ENCODE measurements at places on chromosomes 11 and 22.

DNA sequence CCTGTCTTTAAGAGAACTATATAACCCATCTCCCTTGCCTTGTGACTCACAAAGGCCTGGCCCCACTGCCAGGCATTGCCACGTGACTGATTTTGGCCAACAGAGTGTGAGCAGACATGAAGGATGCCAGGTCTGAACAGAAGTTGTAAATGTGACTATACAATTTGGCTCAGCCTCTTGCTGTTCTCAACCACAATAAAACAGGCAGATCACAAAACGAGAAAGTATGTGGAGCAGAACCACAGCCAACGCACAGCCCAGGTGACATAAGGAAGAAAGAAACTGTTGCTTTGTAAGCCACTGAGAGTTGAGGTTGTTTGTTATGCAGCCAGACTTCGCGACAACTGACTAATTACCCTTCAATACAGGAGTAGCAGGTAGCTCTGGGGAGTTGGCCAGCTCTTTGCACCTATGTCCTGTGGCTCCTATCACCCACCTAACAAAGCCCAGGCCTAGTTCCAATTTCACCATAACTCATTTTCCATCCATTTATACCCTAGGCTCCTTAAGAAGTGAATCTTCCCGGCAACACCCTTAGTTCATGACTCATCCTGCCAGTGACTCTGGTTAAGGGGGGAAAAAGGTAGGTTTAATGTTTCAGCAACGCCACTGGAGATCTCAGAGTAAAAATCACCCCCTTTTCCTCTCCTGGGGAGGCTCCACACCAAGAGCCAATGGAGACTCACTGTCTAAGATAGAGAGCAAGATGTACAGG lies 53.7 kb downstream of the GALNT18 start:
- H3K36me3 ChIP-seq, result no peaks in the 10 kb centered on the region
- no peak for DNase-seq
- H3K27ac ChIP-seq, result no peak overlapping the region
- H3K27me3 ChIP-seq, result no peaks in the 10 kb centered on the region
- no peaks in the 10 kb centered on the region for H3K4me1 ChIP-seq

DNA sequence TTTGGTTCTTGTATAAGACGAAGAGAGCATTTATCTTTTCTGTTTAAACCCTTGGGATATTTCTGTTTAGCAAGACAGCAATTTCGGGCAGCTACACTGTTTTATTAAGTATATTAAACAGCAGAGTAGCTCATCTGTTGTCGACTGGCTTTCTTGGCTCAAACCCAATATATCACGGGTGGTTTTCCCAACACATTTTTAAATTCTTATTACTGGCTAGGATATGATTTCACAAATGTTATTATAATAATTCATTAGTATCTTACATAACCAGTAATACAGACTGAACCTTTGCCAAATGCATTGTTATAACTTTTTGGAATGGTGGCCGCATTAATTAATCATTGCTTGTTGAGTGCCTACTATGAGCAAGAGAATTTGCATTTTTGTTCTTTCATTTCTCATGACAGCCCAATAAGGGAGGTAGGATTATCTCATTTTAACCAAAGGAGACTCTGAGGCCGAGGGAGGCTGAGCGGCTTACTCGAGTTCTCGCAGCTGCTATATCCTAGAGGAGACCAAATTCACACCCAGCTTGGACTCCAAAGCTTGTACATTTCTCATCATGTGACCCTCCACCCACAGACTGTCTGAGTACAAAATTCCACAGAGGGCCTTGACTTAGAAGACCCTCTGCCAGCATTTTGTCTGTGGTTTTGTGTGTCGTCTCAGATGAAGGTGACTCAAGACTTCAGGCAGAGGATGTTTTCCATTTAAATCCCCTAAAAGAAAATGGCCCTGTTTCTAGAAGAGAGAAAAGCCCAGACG lies 304.9 kb downstream of the NTM start:
- H3K27ac ChIP-seq, result no peak overlapping the region
- no peak for DNase-seq
- no peaks in the 10 kb centered on the region for H3K27me3 ChIP-seq
- no peaks in the 10 kb centered on the region for H3K36me3 ChIP-seq
- H3K4me1 ChIP-seq, result no peaks in the 10 kb centered on the region

DNA sequence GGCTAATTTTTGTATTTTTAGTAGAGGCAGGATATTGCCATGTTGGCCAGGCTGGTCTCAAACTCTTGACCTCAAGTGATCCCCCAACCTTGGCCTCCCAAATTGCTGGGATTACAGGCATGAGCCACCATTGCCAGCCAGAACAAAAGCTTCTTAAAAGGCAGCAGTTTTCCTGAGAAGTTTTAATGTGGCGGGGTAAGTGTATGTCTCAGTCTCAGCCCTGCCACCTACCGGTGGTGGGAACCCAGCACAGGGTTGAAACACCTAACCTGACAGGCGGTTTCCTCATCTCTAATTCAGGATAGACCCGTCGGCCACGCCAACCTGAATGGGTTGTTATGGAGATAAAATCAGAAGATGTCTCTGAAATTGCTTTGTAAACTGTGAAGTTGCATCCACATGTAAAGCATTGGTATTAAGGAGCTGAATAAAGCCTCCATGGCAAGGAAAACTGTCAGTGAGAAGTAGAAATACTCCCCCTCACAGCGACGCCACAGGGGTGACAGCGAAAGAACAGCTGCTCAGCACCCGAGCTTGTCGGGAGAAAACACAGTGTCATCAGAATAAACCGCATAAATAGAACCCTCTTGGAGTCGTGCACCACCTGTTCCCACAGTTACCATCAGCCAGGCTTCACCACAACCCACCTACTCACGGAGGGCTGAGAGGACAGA lies 165.9 kb upstream of the NCAM1 start:
- peaks cover 3% of the 10 kb centered on the region for H3K27me3 ChIP-seq
- H3K36me3 ChIP-seq, result no peaks in the 10 kb centered on the region
- DNase-seq, result no peak
- H3K4me3 ChIP-seq, result no peak overlapping the region
- H3K27ac ChIP-seq, result no peak overlapping the region

- no peak for DNase-seq
- H3K4me1 ChIP-seq, result no peaks in the 10 kb centered on the region
- H3K27me3 ChIP-seq, result no peaks in the 10 kb centered on the region
Measured at GRCh38 chr11:30710221-30710620, 124.1 kb upstream of the MPPED2 start.

DNA sequence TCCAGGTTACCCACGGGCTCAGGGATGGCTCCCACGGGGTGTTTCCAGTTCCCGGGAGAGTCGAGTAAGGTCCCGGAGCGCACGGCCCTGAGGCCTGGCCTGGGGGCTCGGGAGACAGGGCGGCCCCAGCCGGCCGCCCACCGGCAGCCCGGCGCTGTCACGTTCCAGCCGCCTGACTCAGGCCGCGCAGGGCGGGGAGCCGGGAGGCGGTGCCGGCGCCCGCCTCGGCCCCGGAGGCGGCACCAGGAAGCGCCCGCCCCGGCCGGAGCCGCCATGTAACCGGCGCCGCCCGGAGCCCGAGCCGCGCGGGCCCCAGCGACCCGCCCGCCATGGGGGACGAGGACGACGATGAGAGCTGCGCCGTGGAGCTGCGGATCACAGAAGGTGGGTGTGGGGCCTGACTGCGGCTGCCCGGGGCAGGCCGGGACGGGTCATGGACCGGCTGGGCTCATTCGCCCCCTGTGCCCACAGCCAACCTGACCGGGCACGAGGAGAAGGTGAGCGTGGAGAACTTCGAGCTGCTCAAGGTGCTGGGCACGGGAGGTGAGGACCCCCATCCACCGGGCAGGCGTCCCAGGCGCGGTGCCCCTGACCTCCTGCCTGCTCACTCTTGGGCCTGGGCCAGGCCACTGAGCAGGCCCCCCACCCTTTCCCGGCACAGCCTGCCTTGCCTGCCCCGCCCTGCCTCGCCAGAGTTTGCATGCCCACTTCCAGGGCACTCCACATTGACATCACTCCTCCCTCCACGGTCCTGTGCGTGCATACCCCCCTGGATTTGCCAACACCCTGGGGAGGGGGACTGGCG lies at the start of gene RPS6KA4:
Gene RPS6KA4 (plus strand): TSS at position 256 of the 805 bp plus-strand sequence. CDS start 74 bp downstream, at position 330.
- H3K4me3 ChIP-seq, result peak within 1 kb of the TSS; percentile 85
- no peaks in the 10 kb centered on the region for H3K27me3 ChIP-seq
- DNase-seq, result no peak
- H3K36me3 ChIP-seq, result peaks cover 35% of the 10 kb centered on the region

GRCh38 chr22:45211435-45211834 lies 29.3 kb downstream of the KIAA0930 start:
- no peak overlapping the region for H3K27ac ChIP-seq
- no peaks in the 10 kb centered on the region for H3K4me1 ChIP-seq
- H3K36me3 ChIP-seq, result peaks cover 15% of the 10 kb centered on the region
- H3K4me3 ChIP-seq, result no peak overlapping the region
- H3K27me3 ChIP-seq, result no peaks in the 10 kb centered on the region

DNA sequence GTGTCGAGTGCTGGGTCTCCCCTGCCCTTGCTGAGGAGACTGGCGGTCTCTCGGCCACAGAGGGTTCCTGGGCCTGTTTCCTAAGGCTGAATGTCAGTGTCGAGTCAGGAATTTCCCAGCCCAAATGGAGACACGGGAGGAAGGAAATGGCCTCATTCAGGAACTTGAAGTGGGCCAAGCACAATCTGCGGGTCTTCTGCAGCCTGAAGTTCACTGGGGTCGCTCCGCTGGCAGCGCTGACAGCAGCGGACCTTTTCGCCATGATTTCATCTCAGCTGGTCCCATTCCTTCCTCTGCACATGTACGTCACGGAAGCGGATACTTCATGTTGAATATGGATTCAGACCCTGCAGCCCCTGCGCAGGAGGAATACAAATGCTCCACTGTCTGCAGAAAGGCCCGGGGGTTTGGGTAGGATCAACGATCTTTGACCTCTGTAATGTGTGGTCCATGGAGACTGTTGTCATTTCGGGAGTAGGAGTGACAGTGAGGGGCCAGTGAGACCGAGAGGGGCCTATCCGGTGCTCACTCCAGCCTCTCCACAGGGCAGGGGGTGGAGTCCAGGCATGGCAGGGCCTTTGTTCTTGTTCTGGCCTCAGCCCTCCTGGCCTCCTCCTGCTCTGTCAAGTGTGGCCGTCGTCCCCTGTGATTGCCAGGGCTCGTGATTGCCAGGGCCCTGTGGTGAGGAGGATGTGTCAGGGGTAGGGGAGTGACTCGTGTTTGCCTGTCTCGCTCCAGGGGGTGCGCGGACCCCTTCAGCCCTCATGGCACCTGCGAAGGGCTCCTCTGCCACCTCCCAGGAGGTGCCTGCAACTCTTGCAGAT lies 402.3 kb downstream of the TBC1D22A start:
- DNase-seq, result peak; percentile 4
- H3K27ac ChIP-seq, result no peak overlapping the region
- peaks cover 8% of the 10 kb centered on the region for H3K36me3 ChIP-seq

GRCh38 chr11:65188486-65188885 lies 6.8 kb downstream of the CAPN1 start:
- no peak overlapping the region for H3K27ac ChIP-seq
- no peaks in the 10 kb centered on the region for H3K27me3 ChIP-seq
- H3K36me3 ChIP-seq, result peaks cover 34% of the 10 kb centered on the region
- H3K4me3 ChIP-seq, result no peak overlapping the region

GRCh38 chr11:124867700-124868099 lies 2.5 kb downstream of the ROBO3 start:
- H3K4me1 ChIP-seq, result no peaks in the 10 kb centered on the region
- no peak overlapping the region for H3K27ac ChIP-seq
- peaks cover 21% of the 10 kb centered on the region for H3K27me3 ChIP-seq
- DNase-seq, result no peak
- H3K4me3 ChIP-seq, result no peak overlapping the region

- H3K27me3 ChIP-seq, result peaks cover 25% of the 10 kb centered on the region
- DNase-seq, result no peak
- peaks cover 14% of the 10 kb centered on the region for H3K4me1 ChIP-seq
- no peak overlapping the region for H3K4me3 ChIP-seq
- no peaks in the 10 kb centered on the region for H3K36me3 ChIP-seq
- no peak overlapping the region for H3K27ac ChIP-seq
Measured at GRCh38 chr22:45584121-45584570, 81.5 kb downstream of the FBLN1 start.

DNA sequence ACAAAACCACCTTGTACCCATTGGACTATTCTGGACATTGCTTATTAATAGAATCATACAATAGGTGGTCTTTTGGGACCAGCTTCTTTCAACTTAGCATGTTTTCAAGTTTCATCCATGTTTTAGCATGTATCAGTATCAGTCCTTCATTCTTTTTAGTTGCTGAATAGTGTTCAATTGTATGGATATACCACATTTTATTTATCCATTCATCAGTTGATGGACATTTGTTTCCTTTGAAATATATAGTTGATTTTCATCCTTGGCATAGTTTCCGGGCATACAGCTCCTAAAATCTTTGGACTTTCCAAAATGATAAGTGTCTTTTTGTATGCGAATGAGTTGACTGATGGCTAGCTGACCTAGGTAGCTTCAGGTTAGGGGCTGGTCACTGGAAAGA lies 12.2 kb downstream of the PPP6R3 start:
- H3K27ac ChIP-seq, result no peak overlapping the region
- peaks cover 6% of the 10 kb centered on the region for H3K36me3 ChIP-seq
- H3K27me3 ChIP-seq, result no peaks in the 10 kb centered on the region
- DNase-seq, result no peak
- H3K4me3 ChIP-seq, result no peak overlapping the region
- peaks cover 54% of the 10 kb centered on the region for H3K4me1 ChIP-seq

- peaks cover 31% of the 10 kb centered on the region for H3K4me1 ChIP-seq
- no peaks in the 10 kb centered on the region for H3K27me3 ChIP-seq
- H3K27ac ChIP-seq, result no peak overlapping the region
Measured at GRCh38 chr22:49942565-49943404, 17.8 kb upstream of the PIM3 start.

Data from T-cell (primary cell).